ENCODE measurements at places on chromosomes 6 and 20. TPM values are rescaled to one million over a fixed set of nuclear protein-coding genes. Genes with fewer than 3 reads are reported as not detected.

Gene GPLD1
- 0.81 TPM for total RNA-seq

Gene BMP2
- total RNA-seq, result 0.24 TPM

Gene C6orf141
- 8.7 TPM for total RNA-seq

Gene TCP11
- total RNA-seq, result not detected

Gene MUCL3
- 0.10 TPM for total RNA-seq

Gene CST7
- not detected for total RNA-seq

Gene CCR6
- 0.08 TPM for total RNA-seq

Gene TPMT
- 5.4 TPM for total RNA-seq

Gene IRF4
- 0.26 TPM for total RNA-seq

Gene PSORS1C2
- not detected for total RNA-seq

Gene LY6G6F
- not detected for total RNA-seq

Gene CSNK2A1
- total RNA-seq, result 125 TPM

Gene SRC
- total RNA-seq, result 108 TPM

Gene HRH3
- not detected for total RNA-seq

Gene SLC2A10
- total RNA-seq, result not detected

Gene SMPDL3A
- 3.6 TPM for total RNA-seq

Gene ISM1
- 0.12 TPM for total RNA-seq

Gene SAMD5
- total RNA-seq, result 0.39 TPM

Gene MCHR2
- total RNA-seq, result not detected

Data from A549 treated with AZD2906 at 1 μM for 4 hours (cell line).